HEK293T (cell line): ENCODE measurements at places on chromosomes 4 and X.
A peak's percentile ranks its signal among the peaks of the same experiment; 100 is the strongest.

DNA sequence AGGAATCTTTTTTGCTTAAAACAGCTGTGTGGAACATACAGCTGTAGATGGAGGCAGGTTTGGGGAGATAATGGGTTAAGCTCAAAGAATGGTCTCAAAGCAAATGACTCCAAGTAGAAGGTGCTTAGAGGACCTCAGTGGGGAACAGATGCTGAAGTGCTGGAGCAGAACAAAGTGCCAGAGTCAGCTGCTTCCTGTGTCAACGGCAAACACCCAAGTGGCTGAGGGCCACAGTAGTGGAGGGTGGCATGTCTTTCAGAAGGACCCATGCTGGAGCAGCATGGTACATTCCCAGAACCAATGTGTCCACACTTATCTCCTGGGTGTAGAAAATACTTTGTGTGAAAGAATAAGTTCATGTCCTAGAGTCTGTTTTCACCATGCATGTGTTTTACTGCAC lies 197.5 kb downstream of the CCNG2 start:
- DNase-seq = no peak

DNA sequence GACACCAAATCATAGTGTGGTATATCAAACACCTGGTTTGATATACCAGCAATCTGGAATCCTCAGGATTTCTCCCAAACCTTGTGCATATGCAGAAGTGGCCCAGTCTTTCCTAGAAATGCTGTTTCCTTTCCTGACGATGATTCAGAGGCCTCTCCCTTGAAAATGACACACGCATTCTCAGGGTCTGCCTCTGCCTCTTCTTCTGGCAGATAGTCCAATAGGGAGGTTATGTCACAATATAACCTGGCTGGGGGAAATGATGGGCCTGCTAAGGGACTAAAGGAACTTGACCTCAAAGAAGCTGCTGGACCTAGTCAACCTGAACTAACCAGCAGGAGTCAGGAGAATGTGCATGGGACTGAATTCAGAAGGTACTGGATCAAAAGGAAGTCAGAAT lies 435.2 kb downstream of the IDS start:
- DNase-seq = no peak

DNA sequence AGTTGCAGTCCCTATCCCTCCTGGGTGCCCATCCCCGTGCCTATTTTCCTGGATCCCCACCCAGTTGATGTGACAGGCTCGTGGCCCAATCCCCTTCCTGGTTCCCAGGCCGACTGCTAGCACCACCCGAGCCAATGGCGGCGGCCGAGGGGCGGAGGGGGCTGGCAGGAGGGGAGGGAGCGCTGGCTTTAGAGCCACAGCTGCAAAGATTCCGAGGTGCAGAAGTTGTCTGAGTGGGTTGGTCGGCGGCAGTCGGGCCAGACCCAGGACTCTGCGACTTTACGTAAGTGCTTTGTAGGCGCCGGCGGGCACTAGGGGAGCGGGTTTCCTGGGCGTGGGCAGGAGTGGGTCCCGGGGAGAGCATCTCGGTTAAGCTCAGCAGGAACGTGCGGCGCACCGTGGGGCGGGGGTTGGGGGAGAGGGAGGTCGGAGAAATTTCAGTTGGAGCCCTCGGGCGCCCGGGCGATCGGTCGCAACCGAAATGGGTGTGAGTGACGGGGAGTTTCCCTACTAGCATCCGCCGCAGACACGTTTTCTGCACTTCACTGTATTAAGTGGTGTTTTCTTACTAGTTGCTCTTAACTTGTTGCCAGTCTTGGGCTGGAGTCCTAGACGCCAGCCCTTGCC lies at the start of gene PLS3:
TSS of gene PLS3 (plus strand) at position 197 of the 627 bp plus-strand sequence. CDS start 49,077 bp downstream, outside the sequence.
- peak; percentile 93 for DNase-seq

- DNase-seq = no peak
These were observed 270.3 kb upstream of the HS3ST1 start for GRCh38 chr4:11698846-11699590.

GRCh38 chrX:574251-574650 lies 56.3 kb upstream of the SHOX start:
- no peak for DNase-seq
